ENCODE measurements at places on chromosomes 5 and 9. TPM values are rescaled to one million over a fixed set of nuclear protein-coding genes. Genes with fewer than 3 reads are reported as not detected.

GRCh38 chr5:15026944-15027343, 155.4 kb upstream of the ANKH start:
- no peak for DNase-seq

DNA sequence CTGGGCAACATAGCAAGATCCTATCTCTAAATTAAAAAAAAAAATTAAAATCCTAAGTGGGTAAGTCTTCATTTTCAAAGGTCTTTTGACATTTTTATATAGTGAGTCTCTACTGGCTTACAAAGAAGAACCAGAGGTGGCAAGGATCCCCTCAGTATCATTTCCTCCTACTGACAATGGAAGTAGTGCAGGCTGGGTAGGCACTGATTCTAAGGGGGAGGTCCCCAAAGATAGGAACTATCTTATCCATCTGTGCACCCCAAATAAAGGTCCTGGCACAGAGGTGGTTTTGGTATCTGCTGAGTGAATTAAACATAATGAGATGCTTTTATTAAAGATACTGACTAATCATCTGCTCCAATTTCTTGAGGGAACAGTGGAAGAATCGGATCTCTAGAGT, 4.2 kb downstream of the FAM193B start:
- DNase-seq: no peak

- no peak for DNase-seq
Observed at GRCh38 chr9:34862043-34862442, 96.0 kb upstream of the PHF24 start.

GRCh38 chr9:130321539-130321938, 56.0 kb downstream of the HMCN2 start:
- DNase-seq: no peak

DNA sequence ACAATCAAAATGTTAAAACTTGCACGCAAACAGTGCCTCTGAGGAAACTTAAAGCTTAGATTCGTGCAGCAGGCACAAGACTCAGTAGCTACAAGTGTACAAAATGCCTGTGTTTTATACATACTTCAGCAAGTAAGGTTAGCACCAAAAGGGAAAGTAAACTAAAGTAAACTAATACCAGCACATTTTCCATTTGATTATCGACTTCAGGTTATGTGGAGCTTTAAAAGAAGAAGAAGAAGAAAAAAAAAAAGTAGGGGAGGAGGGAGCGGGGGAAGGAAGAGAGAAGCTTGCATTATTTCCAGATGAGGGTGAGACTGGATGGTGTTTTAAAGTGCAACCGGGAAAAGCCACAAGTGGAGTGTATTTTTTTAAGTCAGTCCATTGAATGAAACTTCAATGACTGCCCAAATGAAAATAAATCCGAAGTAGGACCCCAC, 596 bp upstream of the ADAMTS6 start:
- no peak for DNase-seq

- no peak for DNase-seq
Observed at GRCh38 chr9:99827244-99827643, 5.6 kb downstream of the NR4A3 start.

DNA sequence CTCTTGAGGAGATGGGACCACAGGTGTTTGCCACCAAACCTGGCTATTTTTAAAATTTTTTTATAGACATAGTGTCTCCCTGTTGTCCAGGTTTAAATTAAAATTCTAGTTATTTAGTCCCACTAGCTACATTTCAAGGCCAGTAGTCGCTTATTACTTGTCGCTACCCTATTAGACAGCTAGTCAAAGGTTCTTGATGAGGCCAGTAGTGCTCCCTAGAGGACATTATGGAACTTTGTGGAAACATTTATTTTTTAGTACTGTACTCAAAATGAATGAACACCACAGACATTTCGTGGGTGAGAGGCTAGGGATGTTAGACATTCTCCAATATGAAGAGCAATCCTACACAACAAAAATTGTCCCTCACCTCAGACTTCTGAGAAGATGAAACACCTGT, 14.4 kb upstream of the GRXCR2 start:
- no peak for DNase-seq

DNA sequence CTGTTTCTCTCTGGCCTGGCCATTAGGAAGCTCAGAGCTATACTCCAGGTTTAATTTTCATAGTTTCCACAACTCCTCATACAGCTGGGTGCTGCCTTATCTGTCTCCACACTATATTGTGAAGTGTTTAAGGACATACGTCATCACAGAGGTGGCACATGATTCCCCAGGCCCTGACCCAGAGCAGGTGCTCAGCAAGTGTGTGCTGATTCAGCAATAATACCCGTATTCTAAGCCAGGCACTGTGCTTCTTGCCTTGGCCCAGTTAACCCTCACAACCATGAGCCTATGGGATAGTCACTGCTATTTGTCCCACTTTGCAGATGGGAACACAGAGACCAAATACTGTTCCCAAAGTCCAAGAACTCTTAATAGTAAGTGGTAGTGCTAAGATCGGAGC, 93.5 kb upstream of the SMIM23 start:
- DNase-seq: no peak

GRCh38 chr9:106576232-106576760, 286.7 kb upstream of the ZNF462 start:
- no peak for DNase-seq

DNA sequence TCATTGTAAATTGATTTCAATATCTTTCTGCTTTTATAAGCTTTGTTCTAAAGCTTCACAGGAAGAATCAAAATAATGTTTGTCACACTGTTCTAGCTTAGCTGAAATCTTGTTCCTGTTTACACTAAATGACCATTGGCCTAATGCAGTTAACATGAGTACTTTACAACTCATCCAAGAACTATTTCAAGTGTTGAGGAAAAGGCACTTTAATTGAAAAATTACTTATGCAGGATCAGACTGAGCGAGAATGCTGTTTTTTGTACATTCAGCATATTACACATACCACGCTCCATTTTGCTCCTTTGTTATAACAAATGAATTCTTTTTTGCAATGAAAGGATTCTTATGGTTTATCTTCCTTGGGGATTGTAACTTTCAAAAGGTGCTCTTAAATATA, 22.4 kb upstream of the SMIM15 start:
- DNase-seq: no peak

- DNase-seq: no peak
Observed at GRCh38 chr9:32306006-32306405, 78.4 kb upstream of the ACO1 start.

- DNase-seq: no peak
Observed at GRCh38 chr5:134994560-134995156, 27.0 kb downstream of the CATSPER3 start.

- no peak for DNase-seq
Observed at GRCh38 chr9:96884443-96884842, 30.1 kb upstream of the ZNF782 start.

- DNase-seq: peak; percentile 53
Observed at GRCh38 chr9:133709015-133709611, 29.0 kb downstream of the SARDH start.

DNA sequence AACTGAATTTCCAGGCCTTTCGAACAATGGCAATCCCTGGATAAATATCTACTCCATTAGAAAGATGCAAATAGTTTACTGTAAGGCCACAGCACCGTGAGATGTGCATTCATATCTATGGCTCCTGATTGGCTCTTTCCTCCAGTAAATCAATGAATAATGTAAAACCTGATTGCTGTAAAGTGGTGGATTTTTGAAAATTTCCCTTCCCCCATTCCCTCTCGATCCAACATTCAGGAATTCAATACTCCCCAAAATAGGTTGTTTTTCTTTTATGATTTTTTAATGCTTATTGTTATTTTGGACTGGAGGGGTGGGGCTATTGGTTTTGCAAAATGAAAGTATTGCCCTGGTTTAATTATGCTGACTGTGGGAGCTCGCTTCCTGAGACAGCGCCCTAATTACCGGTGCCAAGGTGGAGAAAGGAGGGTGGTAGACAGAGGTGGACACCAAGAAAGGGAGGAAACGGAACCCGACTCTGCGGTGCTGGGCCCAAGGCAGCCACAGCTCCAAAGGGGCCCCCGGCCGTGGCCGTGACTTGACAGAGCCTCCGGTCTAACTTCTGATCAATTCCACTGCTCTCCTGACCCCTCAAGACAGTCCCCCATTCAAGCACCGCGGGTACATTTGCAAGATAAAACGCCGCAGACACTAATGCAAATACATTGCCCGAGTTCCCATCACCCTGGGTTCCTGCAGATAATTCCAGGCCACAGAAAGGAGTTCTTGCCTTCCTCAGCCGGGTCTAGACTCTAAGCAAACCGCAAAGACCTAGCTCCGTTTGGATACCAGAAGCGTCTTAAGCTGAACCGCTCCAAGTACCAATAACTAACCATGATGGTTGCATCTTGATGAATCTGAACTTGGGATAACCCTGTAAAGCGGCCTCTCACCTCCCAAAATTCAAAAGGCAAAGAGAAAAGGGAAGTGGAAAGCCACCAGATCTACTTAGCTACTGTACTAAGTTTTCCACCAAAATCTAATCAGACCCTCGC, 211.2 kb downstream of the MEF2C start:
- no peak for DNase-seq

DNA sequence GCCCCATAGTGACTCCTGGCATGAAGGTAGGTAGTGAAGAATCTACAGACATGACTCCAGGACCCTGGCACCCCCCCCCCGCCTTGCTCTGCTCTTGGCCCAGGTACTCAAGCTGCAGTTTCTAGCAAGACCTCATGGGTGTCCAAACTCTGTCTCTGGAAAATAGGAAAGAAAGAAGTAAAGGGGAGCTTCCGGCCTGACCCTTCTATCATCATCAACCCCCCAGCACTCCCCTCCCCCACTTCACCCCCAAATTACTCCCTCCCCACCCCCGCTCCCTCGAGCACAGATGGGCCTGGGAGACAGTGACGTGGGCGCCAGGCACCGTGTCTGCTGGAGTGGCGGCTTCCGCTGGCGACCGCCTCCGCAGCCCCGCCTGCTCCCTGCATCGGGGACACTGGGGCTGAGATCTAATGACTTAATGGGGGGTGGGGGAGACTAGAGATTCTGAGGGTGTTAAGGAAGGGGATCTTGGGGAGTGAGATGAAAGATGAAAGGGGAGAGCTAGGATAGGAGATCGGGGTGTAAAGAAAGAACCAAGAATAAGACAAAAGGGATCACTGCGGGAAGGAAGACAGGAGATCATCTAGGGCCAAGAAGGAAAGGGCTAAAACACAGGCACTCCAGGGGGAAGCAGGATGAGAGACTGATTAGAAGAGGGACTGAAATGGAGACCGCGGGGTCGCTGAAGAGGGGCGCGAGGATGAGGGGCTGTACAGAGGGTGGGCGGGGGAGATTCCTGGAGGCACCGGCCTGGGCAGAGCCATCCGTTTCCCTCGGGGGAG, 1.1 kb upstream of the DNAJB5 start:
- DNase-seq: peak; percentile 66

GRCh38 chr9:122070728-122071515, 22.2 kb downstream of the TTLL11 start:
- DNase-seq: no peak

DNA sequence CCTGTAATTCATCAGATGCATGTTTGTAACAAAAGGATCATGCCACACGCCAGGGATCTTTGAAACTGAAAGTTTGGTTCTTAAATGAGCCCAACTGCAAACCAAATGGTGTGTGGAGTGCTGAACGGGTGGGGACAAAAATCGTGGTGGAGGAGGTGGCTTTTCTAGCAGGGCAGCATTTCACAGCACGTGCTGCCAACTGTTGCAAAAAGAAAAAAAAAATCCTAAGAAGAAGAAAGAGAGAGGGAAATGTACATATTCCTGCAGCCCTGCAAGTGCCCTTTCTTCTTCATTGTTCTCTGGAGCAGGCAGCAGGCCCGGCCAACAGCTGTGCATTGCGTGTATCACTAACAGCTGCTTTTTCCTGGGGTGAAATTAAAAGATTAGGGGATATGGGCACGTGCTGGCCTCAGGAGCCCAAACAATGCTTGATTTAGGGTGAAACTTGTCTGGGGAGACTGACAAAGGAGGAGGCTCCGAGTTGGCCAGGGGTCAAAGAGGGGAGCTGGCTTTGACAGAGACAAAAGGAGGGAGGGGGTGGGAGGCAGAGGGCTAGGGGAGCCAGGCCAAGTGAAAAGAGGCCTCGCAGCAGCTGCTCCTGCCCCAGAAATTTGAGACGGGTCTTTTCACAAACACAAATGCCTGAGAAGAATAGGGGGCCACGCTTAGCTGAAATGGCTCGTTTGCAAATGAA, 73.0 kb downstream of the GADD45G start:
- DNase-seq: no peak

- DNase-seq: no peak
Observed at GRCh38 chr5:119789406-119790117, 160.2 kb downstream of the FAM170A start.

GRCh38 chr5:119347991-119348390, 7.8 kb upstream of the TNFAIP8 start:
- DNase-seq: no peak

DNA sequence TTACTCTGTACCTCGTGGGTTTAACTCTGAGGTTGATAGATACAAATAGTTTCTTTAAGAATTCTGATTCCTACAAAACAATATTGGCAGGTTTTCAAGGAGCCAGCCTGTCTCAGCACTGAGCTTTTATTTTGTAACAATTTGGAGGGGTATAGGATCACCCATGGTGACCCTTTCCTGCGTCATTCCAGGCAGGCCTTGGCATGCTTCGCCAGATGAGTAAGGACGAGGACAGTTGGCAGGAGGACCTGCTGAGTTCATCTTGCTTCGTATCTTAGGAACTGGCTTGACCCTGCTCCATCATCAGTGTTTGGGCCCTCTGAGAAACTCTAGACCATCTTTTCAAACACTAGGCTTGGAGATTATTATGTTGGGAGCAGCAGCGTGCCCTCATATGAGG, 17.9 kb downstream of the ZNF462 start:
- DNase-seq: no peak

- no peak for DNase-seq
Observed at GRCh38 chr5:131649161-131649560, 14.1 kb upstream of the RAPGEF6 start.

- no peak for DNase-seq
Observed at GRCh38 chr5:14476786-14477435, 104.7 kb upstream of the OTULINL start.

- no peak for DNase-seq
Observed at GRCh38 chr9:3569529-3569928, 43.7 kb upstream of the RFX3 start.

GRCh38 chr9:133421615-133422542, at the start of gene ADAMTS13:
Gene ADAMTS13 (plus strand): TSS chr9:133422367. CDS start chr9:133422444, 77 bp downstream.
- DNase-seq: peak; percentile 43

Gene ACER2
- total RNA-seq: 2.6 TPM

Gene IL33
- not detected for total RNA-seq

Gene IFNA21
- total RNA-seq: not detected

Gene ARSI
- total RNA-seq: not detected

Gene HTR4
- not detected for total RNA-seq

Gene AK1
- total RNA-seq: 30.4 TPM

Gene HTR1A
- not detected for total RNA-seq

Gene TMEM203
- total RNA-seq: 34.6 TPM

Measured in activated CD8-positive, alpha-beta T cell treated with anti-CD3 and anti-CD28 coated beads, Interleukin-2, amount 10 ng/mL, durations not matched to agents 7 days and 5 days (primary cell).